Gastrocnemius medialis (tissue), 4 donors: ENCODE measurements at places on chromosomes 7 and 10.

DNA sequence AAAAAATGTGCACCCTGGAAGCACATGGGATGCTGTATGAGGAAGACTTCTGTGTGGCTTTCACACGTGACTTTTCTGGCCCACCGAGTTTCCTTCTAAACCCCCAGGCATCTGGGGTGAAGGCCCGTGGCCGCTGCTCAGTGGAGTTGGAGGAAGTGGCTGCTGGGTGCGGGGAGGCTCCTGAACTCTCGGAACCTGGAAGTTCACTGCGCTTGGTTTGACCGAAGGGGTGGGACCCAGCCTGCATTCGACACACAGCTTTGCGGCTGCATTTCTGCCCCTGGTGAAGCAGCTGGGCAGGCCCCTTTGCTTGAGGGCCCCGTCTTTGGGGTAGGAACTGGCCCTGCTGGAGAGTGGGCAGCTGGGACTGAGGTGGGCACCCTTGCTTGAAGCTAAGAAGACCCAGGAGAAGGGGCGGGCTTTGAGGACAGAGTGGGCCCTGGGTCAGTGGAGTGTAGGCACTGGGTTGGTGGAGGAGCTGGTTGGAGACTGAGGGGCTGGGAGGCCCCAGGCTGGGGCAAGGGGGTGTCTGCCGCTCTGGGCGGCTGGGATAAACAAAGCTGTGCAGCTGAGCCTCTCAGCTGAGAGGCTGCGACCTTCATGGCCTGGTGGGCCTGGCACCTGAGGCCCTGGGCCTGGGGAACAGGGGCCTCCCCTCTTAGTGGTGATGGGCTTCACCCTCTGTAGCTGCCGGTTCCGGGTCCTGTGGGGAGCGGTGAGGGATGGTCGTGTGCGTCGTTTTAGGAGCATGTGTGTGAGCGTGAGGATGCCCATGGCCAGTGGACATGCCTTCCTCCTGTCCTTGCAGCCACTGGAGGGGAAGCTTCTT lies 78.0 kb downstream of the INPP5A start:
- DNase-seq = no peak

- DNase-seq = no peak
Observed at GRCh38 chr7:129796186-129796775, 156.5 kb downstream of the UBE2H start.

- DNase-seq = no peak
Observed at GRCh38 chr10:94206176-94206575, 156.6 kb downstream of the NOC3L start.

- no peak for DNase-seq
Observed at GRCh38 chr10:80454513-80455460, 677 bp downstream of the TSPAN14 start.

- DNase-seq = no peak
Observed at GRCh38 chr7:26454180-26454579, 162.5 kb downstream of the SNX10 start.

- no peak for DNase-seq
Observed at GRCh38 chr10:62352356-62352970, 21.7 kb upstream of the ZNF365 start.

DNA sequence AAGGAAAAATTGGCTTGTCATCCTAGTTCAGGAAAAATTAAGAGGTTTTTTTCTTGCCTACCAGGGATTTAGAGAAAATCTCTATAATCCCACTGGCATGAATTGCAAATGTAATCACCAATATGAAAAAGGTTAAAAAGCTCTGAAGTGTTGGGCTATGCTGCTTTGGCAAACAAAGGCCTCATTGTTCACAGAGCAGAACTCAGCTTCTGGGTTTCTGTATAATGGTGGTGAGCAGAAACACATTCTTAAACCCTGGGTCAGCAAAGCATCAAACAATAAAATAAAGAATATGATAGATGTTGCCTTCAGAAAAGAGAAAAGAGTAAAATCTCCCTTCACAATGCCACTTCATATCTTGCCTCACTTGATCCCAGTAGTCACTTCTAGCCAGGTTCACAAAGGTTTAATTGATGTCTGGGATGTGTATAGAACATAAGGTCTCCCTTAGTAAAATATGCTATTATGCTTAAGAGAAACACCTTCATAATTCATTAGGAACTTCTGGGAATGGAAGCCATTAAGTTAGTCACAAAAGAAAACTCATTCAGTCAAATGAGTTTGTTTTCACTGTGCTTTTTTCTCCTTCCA lies 1255.5 kb upstream of the PHF14 start:
- no peak for DNase-seq

DNA sequence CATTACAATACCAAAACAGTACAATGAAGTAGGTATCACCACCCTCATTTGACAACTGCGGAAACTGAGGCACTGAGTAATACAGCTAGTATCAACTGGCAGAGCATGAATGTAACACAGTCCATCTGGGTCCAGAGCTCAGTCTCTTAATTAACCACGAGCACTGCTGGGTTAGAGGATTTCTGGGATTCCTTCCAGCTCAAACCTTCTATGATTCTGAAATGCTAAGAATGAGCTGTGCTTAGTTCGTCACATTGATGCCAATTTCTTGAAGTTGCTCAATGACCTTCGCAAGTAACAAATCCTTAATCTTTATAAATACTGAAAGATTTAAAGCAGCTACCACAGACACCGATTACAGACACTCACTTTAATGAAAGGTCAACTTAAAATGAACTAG lies 62.5 kb downstream of the SGMS1 start:
- no peak for DNase-seq

GRCh38 chr7:77409739-77410547 lies 6.2 kb downstream of the GSAP start:
- no peak for DNase-seq

DNA sequence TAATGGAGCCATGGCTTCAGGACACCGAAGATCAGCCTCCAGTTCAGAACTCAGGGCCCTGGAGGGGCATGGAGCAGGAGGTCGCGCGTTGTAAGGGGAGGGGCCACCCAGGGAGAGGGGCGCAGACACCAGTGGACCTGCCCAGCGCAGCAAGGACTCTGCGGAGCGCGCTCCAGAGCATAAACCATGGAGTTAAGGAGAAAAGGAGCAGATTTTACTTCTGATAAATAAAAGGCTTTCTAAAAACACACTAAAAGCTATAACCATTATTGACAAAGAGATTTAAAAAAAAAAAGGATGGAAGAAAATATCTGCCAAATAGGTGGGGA lies 10.5 kb downstream of the CALY start:
- DNase-seq = no peak

GRCh38 chr7:71504697-71505441 lies 372.9 kb downstream of the GALNT17 start:
- DNase-seq = no peak

DNA sequence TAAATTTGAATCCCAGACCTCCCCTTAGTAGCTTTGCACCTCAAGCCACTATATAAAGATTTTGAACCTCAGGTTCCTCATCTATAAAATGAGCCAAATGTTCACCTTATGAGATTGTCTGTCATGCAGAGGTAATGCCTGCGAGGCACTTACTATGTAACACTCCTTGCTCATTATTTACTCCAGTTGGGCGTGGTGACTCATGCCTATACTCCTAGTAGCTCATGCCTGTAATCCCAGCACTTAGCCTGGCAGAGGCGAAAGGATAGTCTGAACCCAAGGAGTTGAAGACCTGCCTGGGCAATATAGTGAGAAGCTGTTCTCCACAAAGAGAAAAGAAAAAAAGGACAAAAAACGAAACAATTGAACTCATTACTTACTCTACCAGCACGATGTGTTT lies 82.2 kb downstream of the MDFIC start:
- DNase-seq = no peak

DNA sequence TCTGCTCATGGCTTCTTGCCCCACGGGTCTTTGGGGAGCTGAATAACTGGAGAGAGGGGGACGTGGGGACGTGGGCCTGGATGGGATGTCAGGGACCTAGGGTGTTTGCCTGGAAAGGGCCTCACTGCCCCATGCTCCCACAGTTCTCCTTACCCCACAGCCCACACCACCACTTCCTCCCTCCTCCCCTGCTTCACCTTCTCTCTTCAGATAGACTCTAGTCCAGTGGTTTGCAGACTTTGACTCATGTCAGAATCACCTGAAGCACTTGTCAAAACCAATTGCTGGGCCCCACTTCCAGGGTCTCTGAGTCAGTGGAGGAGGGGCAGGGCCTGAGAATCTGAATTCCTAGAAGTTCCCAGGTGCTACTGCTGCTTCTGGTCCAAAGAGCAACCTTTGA lies 327.4 kb downstream of the RPS24 start:
- no peak for DNase-seq

DNA sequence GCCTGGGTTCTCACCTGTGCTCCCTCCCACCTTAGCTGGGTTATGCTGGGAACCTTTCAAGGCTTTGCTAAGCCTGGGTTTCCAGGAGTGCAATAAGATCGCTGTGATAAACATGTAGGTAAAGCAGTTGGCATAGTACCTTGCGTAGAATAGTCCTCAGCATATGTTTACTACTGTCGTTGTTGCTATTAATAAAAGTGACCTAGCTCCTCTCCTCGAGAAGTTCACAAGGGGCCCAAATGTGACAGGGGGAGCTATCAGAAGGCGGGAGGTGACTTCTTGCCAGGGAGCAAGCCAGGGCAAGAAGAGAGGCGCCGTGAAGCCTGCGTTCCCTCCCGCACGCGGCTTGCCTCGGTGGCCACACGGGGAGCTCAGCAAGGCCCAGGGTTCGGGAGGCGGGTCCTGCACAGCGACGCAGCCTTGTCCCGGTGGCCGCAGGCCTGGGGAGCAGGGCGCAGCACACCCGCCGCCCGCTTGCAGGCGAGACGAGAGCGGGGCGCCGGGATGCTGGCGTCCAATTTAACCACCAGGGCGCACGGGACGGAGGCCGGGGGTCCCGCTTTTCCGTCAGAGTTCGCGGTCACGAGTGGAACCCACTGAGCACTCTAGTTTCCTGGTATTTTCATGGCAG lies 106.2 kb downstream of the SNX10 start:
- DNase-seq = peak; percentile 38

DNA sequence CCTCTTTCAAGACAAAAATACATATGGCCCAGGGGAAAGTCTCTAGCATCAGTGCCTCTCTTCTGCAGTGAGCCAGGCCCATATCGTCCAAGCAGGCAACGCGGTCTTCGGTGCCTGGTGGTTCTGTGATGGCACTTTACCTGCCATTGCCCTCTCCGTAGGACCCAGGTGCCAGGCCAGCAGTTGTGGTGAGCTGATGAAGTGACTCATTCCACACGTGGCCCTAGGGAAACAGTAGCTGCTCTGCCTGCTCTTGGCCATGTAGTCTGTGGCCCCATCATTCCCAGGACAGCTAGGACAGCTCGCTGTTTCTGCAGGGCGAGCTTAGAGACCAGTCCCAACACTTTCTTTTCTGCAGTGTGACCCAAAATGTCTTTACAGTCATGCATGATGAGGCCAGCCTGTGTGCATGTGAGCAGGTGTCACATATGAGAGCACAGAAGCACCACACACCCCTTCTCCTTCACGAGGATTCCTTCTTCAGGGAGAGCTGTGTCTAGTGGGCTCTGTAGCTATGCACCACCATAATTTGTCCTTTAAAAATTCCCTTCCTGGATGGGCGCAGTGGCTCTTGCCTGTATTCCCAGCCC lies 39.0 kb downstream of the SVIL start:
- DNase-seq = peak; percentile 84

DNA sequence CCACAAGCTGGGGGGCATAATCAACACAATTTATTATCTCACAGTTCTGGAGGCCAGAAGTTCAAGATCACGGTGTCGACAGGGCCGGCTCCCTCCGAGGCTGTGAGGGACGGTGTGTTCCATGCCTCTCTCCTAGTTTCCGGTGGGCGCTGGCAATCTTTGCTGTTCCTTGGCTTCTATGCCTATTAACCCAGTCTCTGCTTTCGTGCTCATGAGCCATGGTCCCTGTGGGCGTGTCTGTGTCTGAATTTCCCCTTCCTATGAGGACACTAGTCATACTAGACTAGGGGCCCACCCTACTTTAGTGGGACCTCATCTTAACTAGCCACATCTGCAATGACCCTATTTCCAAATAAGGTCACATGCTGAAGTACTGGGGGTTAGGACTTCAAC lies 29.4 kb downstream of the HIPK2 start:
- no peak for DNase-seq

- DNase-seq = no peak
Observed at GRCh38 chr7:80940539-80941207, 21.8 kb upstream of the SEMA3C start.

- DNase-seq = peak; percentile 65
Observed at GRCh38 chr7:101138213-101138870, 11.4 kb downstream of the SERPINE1 start.

DNA sequence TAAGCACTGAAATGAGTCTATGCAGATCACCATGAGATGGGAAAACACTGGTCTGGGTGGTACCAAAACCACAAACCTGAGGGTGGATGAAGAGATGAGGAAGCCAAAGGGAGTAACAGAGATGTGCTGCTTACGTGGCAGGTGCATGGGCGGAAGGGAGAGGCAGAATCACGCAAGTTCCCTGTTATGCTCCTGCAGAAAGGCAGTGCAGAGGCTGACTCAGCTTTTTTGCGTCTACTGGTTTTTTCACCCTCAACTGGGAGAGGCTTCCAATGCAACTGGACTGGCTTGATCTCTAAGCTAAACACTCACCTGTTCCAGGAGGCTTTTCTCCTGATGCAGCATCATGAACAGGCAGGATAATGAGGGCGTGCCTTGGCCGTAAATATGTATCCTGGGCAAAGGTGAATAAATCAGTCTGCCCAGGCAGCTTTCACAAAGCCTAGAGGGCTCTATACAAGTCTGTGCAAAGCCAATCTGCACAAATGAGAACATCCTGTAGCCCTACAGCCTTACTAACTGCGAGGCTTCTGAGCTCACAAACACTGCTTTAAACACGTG lies 95.4 kb upstream of the AFAP1L2 start:
- DNase-seq = no peak

DNA sequence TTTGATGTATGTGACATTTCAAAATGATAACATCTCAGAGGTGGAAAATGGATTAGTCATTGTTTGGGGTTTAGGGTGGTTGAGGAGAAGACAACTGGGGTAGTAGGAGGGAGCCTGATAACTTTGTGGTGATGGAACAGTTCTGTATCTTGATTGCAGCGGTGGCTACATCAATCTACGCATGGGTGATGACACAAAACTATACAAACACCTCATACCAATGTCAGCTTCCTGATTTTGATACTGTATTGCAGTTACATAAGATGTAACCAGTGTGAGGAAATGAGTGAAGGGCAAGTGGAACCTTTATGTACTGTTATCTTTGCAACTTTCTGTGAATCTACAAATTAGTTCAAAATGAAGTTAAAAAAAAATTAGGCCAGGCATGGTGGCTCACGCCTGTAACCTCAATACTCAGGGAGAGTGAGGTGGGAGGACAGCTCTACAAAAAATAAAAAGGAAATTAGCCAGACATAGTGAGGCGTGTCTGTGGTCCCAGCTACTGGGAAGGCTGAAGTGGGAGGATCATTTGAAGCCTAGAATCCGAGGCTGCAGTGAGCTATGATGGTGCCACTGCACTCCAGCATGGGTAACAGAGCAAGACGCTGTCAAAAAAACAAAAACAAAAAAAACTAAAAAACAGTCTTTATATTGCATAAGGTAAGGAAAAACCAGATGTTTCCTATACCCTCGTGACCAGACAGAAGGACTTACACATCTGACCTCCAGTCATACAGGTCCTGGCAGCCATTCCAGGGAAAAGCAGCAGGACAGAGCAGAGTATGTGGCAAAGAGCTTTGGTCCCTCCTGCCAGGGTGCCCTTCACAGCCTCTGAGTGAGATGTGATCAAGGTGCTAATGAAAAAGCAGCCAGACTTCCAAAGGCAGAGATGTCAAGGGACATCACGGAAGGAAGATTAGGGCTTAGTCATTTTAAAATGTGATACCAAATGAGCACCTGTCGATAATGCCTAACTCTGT lies 50.8 kb downstream of the CYTH3 start:
- DNase-seq = no peak

- no peak for DNase-seq
Observed at GRCh38 chr7:40597517-40597916, 462.7 kb downstream of the SUGCT start.

- no peak for DNase-seq
Observed at GRCh38 chr7:149884541-149884940, 10.8 kb downstream of the ATP6V0E2 start.

GRCh38 chr10:100535338-100535714 lies 417 bp upstream of the HIF1AN start:
- DNase-seq = no peak
